ENCODE measurements at places on chromosomes 7 and 10. TPM values are rescaled to one million over a fixed set of nuclear protein-coding genes. Genes with fewer than 3 reads are reported as not detected.

Gene MTG1
- 53.2 TPM for total RNA-seq

Gene CPA2
- total RNA-seq: not detected

Gene CPED1
- total RNA-seq: not detected

Gene MALRD1
- not detected for total RNA-seq

Gene CLDN4
- total RNA-seq: 5.8 TPM

Gene SLC16A12
- total RNA-seq: 0.58 TPM

Gene CCL24
- not detected for total RNA-seq

Gene VSTM2A
- not detected for total RNA-seq

Gene TRIM50
- total RNA-seq: not detected

Gene POLR2J2
- 0.28 TPM for total RNA-seq

Gene FRMD4A
- total RNA-seq: 3.3 TPM

Gene PURB
- total RNA-seq: 13.0 TPM

Gene ASAH2
- total RNA-seq: 0.38 TPM

Gene PARG
- total RNA-seq: 12.9 TPM

Gene PDZD7
- 0.67 TPM for total RNA-seq

Gene SPDYE6
- not detected for total RNA-seq

Gene GDF2
- not detected for total RNA-seq

Gene SH2D4B
- total RNA-seq: 0.10 TPM

Gene OGA
- total RNA-seq: 69.0 TPM

Gene CYP3A4
- not detected for total RNA-seq
